ENCODE measurements at places on chromosomes 7 and 10.

- no peak for DNase-seq
Observed at GRCh38 chr10:17232276-17232960, 4.4 kb downstream of the VIM start.

GRCh38 chr10:4215485-4215884, 430.5 kb upstream of the KLF6 start:
- no peak for DNase-seq

DNA sequence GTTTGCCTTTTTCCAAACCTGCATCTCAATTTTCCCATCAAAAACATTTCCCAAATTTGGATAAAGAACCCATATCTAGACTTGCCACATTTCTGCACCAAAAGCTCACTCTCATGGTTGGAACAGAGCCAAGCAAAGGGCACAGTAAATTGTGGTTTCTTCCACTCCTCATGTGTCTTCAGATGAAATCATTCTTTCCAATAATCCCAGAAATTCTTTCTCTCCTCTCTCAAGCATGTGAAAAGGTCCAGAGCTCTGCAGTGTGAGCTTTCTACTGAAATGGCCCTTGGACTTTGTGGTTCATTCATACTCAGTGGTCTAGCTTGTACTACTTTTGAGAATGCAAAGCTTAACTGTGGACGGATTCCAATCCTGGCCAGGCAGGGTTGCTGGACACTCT, 19.8 kb downstream of the PRSS2 start:
- no peak for DNase-seq

- no peak for DNase-seq
Observed at GRCh38 chr10:31822150-31822549, 106.5 kb downstream of the ARHGAP12 start.

- no peak for DNase-seq
Observed at GRCh38 chr7:36943591-36944435, 219.5 kb upstream of the AOAH start.

GRCh38 chr10:103062854-103063590, 130.1 kb downstream of the NT5C2 start:
- DNase-seq, result no peak

DNA sequence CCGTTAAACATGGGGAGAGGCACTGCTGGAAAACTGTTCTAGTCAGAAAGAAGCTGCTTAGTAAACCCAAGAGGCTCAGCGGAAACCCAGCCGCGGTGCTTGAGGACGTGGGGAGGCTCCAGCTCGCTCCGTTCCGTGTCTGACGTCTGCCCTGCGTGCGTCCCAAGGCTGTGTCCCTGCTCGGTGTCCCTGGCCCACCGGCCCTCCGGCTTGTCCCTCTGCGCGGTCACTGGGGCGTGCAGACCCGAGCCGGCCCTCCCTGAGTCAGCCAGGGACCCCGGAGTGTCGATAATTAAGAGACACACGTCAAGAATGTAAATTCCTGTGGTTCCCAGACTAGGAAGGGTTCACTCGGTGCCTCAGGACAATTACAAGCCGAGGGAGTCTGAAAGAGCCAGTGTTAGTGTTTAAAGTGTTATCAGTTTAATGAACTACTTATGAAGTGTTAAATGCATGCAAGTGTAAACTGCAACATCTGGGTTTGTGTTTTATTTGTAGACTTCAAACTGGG, 98.9 kb downstream of the WDR11 start:
- DNase-seq, result no peak

- no peak for DNase-seq
Observed at GRCh38 chr10:118694848-118695247, 59.9 kb downstream of the CACUL1 start.

- DNase-seq, result no peak
Observed at GRCh38 chr10:27744802-27745731, 552 bp downstream of the MKX start.

- DNase-seq, result no peak
Observed at GRCh38 chr10:30959836-30960210, 71.8 kb downstream of the ZNF438 start.

DNA sequence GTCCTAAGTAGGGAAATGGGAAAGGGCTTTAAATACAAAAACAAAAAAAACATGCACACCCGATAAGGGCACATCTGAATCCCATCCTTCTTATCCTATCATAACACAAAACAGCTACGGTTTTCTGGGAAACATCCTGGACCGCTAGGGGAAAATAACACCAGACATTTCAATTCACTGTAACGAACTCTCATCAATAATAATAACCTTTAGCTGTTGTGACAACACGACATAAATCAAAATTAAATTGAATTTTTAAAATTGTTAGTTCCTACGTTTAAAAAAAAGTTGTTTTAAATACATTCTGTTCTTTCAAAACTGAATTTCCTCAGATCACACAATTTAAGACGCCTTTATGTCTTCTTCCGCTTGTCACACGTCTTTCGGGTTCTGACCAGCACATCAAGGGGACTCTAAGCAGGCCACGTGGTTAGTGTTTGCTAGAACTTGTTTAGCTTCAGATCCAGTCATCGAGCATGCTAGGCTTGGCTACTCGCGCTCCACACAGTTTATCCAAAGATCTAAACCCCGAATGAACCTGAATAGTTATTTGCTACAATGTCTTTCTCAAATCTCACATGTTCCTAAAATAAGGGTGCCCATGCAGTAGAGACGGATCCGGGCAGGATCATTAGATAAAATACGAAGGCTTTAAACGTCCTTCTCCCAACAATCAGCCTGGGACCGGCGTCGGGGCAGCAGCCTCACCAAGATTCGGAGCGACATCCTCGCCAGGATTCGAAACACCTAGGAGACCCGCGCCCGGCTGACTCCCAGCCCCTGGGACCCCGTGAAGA, 839 bp downstream of the IKZF5 start:
- no peak for DNase-seq

DNA sequence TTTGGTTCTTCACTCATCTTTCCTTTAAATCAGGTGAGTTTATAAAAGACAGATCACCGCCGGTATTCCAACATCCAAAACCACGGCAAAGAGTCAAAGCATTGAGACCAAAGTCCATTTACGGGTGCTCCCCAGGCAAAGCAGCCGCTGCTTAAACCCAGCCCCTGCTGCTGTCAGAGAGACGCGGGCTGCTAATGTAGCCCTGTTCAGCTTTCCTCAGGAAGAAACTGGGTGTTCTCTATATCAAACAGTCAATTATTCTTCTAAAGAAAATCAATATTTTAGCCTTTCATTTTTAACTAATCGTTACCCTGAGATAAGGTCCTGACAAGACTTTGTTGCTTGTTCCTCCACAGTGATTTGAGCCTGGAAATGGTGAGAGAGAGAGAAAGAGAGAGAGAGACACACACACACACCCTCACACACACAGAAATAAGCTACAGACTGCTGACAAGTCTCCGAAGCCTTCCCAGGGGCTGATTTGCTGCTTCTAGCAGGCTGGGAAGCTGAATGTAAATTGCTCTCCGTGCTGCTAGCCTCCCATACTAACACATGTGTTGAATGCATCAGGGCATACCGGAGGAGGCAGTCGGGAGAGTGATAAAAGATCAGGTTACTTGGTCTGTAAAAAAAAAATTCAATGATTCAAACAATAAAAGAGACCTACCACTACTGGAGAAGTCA, 183.0 kb upstream of the ANK3 start:
- no peak for DNase-seq

DNA sequence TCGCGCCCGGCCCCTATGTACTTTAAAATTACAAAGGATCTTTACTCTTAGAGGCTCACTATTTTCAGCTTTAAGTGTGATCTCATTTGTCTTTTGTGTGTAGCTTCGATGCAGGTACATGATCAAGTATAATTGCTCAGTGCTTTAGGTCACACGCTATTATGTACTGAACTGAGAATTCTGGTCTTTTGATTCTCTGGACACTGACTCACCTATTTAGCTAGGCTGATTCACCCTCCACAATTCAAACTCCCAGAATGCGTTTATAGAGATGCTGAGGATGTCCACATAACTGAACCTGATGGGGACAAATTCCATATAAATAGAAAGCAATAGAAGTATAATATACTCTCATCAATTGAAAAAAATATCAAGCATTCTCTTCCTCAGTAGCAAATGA, 57.8 kb downstream of the PRKCQ start:
- no peak for DNase-seq

DNA sequence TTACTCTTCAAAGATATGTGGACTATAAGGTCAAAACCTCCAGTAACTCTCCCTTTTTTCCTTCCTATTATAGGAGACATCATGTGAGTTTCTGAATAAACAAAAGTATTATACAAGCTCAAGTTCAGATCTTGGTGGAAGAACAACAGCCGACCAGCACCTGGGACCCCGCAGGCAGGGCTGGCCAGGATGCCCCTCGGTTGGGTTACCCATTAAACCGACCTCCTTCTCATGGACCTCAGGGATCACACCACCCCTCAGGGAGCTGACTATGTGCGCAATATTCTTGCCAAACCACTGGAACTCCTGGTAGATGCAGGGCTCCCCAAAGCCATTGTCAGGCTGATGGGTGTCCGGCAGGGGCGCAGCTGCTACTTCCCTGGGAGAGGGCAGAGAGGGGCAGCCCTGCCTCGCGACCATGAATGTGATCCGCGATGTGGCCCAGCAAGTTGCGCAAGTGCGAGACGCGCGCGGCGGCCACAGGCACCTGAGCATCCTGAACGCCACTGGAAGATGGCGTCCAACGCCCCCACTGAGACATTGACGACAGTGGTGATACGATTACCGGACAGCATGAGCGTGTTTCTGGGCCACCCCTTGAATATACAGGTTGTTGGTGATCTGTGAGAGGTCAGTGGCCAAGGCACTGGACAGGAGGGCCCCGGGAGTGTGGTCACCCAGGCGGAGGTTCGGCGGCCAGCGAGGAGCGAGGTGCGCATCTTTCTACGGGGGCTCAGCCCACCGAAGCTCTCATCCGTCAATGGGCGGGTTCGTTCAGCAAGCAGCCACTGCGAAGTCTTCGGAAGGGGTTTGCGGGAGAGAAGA, 161.3 kb downstream of the IPMK start:
- no peak for DNase-seq

DNA sequence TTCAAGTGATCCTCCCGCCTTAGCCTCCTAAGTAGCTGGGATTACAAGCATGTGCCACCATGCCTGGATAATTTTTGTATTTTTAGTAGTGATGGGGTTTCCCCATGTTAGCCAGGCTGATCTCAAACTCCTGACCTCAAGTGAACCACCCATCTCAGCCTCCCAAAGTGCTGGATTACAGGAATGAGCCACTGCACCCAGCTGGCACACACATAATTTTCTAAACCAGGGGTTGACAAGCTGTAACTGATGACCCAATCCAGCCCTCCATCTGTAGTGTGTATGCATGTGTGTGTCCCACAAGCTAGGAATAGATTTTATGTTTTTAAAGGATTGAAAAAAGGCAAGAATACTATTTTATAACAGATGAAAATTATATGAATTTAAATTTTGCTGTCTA, 125.9 kb upstream of the INSYN2A start:
- no peak for DNase-seq

DNA sequence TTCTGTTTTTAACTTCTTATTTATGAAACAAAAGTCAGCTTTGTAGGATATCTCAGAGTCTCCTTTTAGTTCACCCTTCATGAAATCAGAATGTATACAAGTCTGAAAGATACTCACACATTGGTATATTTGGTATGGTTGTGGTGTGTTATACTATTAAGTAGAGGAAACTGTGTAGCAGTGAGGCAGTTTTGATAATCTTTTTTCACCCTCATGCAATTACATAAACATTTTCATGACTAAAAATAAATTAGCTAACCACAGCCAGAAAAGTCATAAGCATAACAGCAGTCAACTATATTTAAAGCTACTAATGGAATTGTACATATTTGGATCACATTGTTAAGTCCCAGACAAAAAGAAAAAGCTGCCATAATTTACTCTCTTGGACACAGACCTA, 62.1 kb downstream of the FAM185A start:
- no peak for DNase-seq

DNA sequence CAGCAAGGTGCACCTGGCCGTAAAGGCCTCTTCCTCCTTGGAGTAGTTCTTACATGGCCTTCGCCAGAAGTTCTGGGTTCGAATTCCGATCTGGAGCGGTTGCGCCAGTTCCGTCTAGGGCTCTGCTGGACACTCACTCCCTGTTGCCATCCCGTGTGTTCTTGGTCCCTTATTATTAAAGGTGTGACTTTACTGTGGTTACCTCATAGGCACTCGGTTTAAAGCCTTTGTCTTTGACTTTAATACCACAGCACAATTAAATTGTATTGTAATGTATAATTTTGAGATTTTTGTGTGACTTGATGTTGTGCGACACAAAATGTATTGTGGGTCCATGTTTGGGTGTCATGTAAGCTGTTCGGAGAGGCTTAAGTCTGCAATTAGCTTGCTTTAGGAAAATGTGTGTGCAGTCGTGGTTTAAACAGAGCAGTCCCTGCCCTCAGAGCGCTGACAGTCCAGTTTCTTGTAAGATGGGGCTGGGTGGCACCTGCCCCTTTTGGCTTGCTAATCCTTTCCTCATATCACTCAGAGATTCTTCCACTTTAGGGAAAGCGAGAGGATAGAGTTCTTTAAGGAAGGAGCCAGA, 919 bp downstream of the INPP5F start:
- DNase-seq, result no peak

- DNase-seq, result no peak
Observed at GRCh38 chr7:106767078-106767477, 98.0 kb upstream of the PIK3CG start.

DNA sequence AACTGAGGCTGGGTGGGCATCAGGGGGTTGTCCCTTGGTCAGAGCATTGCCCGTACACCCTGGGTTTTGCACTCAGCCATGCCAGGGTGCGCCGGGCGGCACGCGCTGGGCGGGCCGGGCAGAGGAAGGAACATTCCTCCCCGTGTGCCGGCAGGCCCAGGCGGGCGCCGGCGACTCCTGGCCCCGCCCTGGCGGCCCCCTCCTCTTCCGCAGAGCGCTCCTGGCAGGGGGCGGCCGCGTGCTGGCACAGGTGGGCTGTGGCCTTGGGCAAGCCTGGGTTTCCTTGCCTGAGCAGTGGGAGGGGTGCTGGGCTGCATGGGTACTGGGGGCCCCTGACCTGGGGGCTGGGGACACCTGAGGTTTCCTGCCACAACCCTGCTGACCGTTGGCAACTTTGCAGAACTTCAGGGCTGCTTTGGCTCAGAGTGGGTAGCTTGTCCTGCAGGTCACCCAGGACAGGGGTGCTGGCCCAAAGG, 3.9 kb downstream of the LFNG start:
- DNase-seq, result no peak

GRCh38 chr10:58981846-58982245, 194.6 kb upstream of the PHYHIPL start:
- DNase-seq, result no peak

DNA sequence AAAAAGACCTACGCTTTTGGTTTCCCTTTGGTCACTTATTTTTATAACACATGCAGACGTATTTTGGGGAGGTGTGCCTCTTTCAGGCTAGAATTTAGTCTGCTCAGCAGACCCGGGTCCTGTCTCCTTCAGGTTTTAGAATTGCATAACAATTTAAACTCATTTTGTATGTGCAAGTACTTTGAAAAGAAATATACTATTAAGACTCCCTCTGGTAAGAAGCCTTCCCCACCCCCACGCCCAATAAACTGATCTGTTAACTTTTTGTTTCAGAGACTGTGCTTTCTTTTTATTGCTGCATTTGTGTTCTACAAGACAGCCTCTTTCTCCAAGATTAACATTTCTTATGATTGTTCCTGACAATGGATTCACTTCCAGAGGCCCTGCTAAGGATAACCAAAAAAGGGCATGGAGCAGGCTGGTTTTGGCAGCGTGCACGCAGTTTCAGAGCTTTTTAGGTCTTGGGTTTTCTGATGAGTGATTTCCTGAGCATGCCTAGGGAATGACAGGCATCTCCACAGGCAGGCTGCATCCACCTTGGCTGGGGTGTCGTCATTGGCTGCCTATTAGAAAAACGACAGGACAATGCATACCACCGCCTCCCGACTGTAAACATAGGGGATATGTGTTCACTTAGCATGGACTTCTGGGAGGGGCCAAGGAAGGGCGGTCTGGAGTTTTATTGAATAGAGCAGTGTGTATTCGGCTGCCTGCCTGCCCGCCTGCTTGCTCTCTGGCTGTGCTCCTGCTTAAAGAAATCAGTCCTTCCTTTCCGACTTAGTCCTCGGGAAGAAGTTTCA, at the start of gene CALD1:
TSS of gene CALD1 (plus strand) at position 694 of the 800 bp plus-strand sequence. CDS start 88,100 bp downstream, outside the sequence.
- peak; percentile 93 for DNase-seq

Data from vagina (tissue), 2 donors.